ENCODE measurements at places on chromosomes 1 and 21.

DNA sequence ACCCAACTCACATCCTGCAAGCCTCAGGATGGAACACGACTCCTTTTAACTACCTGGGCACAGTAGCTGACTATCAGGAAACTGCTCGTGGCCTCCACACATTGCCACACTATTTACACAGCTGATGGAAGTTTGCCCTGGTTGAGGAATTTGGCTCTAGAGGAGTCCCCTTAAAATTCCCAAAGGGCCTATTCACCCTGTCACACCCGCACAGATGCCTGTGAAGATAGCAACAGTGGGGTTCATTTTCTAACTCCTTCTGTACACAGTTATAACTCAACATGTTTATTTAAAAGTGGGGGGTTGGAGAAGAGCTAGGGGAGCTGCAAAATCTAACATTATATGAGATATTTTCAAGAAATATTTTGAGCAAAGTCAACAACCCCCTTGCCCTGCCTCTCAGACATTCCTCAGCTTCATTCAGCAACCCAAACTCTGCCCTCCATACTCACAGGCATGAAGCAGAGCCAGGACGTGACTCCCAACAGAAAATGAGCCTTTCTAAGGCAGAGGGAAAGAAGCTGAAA is 35.8 kb upstream of the CCN1 start:
- peak; percentile 43 for DNase-seq

DNA sequence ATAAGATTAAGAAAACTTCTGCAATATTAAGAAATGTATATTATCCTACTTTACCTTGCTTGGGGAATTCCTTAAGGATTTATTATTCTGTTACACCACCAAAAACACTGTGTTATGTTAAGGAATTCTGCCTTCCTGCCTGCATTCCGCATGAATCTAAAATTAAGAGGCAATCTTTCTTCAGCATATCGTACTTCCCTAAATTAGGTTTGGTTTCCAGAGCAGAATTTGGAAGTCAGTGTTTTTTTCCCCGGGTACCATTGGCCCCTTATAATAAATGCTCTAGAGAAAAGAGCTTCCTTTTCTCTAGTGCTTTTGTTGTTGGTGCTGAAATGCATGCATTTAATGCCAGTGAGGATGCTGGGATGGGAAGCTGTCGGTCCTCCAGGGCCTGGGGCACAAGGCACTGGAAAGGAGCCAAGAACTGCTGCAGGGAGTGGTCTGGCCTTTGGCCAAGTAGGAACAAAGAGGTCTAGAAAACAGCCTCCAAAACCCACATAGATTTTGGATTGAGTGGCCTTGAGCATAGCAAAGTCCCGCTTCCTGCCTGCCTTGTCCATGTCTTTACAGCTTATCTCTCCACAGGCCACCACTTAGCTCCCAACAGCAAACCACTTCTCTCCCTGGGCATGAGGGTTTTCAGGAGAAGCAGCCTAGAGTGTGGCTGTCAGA is 69.9 kb downstream of the RRAGC start:
- DNase-seq: no peak

DNA sequence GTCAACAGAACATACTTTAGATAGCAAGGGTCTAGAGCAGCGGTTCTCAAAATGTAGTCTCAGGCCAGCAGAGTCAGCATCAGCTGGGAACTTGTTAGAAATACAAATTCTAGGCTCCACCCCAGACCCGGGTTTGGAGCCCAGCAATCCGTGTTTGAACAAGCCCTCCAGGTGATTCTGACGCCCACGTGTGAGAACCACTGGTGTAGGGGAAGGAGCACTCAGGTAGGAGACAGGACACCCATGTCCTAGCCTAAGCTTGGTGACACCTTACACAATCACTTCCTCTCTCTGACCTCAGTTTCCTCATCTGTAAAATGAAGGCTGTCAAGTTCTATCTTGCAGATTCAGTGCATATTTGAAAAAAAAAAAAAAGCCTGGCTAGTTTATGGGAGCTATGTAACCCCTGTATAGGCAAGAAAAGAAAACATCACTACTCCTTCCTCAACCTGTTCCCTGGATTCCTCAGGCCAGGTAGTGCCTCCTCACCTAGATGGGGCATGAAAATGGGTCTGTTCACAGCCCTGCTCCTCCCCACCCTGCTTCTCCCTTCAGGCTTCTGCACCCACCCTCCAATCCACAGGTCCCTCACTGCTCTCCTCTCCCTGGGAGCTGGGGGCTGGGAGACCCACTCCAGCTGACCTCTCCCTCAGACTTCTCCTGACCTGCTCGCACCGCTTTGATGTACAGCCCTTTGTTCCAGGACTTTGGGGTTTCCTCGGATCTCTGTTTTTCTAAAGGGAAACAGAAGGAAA is 7.1 kb upstream of the PHLDA3 start:
- DNase-seq: no peak

- no peak for DNase-seq
Observed at GRCh38 chr1:169933984-169934725, 40.5 kb upstream of the SCYL3 start.

DNA sequence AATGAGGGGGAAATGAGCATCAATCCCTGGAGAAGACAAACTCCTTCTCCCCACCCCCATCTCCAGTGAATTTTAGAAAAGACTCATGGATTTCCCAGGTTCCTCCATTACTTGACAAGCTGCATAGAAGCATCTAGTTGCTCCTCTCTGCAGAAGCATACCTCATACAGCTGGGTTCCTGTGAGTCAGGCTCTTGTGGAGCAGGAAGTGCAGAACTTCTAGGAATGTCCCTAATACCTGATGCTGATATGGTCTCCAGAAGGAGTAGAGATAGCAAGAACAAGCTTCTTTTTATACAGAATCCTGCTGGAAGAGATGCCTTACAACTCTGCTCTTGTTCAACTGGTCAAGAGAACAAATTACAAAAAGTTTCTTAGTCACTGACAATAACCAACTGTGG is 105.5 kb downstream of the TNR start:
- DNase-seq: no peak

All from BJ (cell line).